ENCODE measurements at places on chromosomes 3 and 15.

DNA sequence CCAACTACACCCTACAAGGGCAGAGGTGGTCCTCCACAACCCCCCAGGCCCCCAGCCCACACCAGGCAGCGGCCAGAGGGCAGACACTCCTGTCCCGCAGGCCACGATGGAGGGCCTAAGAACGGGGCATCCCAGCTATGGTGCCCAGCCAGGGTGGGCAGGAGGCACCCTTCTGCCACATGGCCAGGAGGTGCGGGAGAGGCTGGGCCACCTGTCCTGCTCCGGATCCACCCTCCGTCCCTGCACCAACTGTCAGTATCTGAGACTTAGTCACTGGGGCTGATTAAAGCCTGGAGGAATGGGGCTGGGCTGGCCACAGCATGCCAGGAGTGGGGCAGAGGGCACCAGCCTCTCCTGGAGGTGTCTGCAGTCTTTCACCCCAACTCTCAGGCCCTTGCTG lies 37.9 kb downstream of the TNK2 start:
- DNase-seq = peak; percentile 64

DNA sequence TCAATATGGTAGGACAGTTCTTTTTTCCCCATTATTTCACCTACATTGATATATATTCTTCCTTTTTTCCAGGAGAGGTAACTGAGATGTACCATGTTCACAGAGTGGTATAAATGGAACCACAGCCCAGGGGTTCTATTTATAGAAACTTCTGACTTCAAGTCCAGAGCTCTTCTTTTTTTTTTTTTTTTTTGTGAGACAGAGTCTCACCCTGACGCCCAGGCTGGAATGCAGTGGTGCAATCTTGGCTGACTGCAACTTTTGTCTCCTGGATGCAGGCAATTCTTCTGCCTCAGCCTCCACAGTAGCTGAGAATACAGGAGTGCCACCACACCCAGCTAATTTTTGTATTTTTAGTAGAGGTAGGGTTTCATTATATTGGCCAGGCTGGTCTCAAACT lies 267.1 kb upstream of the TPRG1 start:
- DNase-seq = no peak

- peak; percentile 70 for DNase-seq
Measured at GRCh38 chr3:149273096-149273751, 51.6 kb upstream of the CP start.

- no peak for DNase-seq
Measured at GRCh38 chr15:34650177-34650576, 66.7 kb upstream of the GOLGA8B start.

DNA sequence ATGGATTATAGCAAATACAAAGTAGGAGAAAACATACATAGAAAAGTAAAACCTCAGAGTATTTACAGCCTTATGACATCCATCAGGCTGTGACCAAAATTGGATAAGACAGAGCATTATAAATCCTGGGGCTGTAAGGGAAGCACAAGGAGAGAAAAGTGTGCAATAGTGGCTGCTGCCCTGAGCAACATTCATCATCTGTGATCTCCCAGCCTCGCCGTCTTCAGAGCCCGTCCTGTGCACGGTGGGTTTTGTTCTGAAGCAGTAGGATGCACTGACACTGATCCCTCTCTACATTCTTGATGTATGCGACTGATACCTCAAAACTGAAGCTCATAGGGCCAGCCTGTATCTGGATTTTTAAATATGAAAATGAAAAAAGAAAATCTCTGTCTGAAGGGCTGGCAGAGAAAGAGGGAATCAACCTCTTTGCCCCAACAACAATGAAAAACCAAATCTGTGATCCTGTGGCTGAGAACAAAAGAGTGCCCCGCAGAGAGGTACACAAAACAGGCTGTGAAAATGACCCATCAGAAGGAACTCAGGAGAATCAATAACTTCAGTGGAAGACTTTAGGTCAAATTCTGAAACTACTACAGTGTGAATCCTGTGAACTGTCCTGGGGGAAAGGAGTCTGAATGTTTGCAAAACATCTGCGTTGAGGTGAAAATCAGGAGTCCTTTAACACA lies 8.2 kb upstream of the RTP4 start:
- DNase-seq = no peak

- no peak for DNase-seq
Measured at GRCh38 chr3:39134305-39134704, 19.1 kb downstream of the CSRNP1 start.

- no peak for DNase-seq
Measured at GRCh38 chr15:69661871-69662644, 209.4 kb downstream of the RPLP1 start.

GRCh38 chr15:80739919-80740318 lies 39.3 kb upstream of the CEMIP start:
- DNase-seq = no peak

DNA sequence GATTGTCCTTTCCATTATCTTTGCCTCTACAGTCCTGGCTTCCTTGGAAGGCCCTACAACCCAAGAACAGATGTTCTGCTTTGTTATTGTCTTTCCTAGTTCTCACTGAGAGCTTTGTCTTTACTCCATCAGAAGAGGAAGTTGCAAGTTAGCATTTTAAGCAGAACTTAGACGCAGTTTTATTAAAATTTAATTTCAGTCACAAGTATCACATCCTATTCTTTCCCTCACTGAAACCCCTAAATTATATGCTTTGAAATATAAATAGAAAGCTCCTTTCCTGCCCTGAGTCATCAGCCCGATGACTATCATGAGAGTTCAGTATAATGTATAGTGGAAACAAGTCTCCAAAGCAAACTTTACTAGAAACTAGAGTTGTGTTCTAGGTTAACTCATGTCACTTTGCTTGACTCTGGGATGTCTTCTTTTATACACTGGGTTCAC lies 291.2 kb upstream of the RBMS3 start:
- no peak for DNase-seq

- DNase-seq = no peak
Measured at GRCh38 chr3:37763309-37763708, 98.4 kb upstream of the CTDSPL start.

- DNase-seq = no peak
Measured at GRCh38 chr3:127484601-127485388, 105.7 kb downstream of the TPRA1 start.

- no peak for DNase-seq
Measured at GRCh38 chr15:84598250-84598649, 2.6 kb upstream of the ZSCAN2 start.

DNA sequence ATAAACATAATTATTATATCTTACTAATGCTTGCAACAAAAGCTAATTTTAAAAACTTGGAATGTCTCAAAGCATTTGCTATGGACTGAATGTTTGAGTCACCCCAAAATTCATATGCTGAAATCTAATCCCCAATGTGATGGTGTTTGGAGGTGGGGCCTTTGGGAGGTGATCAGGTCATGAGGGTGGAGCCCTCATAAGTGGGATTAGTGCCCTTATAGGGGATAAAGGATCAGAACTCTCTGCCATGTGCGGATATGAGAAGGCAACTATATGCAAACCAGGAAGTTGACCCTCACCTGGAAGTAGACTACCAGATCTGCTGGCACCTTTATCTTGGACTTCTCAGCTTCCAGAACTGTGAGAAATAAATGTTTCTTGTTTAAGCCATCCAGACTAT lies 137.7 kb downstream of the LIPC start:
- no peak for DNase-seq

DNA sequence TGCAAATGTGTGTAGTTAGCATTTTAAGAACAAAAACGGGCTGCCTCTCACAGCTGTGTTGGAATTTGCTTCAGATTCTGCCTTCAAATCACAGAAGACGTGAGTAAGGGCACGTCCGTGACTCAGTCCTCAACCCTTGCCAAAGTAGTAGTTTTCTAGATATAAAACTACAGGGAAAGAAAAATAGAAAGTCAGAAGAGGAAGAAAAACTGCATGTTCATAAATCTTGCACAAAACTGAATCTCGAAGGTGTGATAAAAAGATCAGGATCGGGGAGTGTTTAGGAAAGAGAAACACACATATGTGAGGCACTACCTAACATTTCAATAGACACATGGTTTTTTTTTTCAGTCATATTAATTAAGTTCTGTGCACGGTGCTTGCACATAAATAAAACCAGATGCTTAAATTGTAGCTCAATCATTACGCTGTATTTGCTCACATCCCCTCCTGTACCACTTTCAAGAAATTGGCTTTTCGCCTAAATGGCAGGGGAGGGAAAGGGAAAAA lies 71.7 kb downstream of the P3H2 start:
- no peak for DNase-seq

DNA sequence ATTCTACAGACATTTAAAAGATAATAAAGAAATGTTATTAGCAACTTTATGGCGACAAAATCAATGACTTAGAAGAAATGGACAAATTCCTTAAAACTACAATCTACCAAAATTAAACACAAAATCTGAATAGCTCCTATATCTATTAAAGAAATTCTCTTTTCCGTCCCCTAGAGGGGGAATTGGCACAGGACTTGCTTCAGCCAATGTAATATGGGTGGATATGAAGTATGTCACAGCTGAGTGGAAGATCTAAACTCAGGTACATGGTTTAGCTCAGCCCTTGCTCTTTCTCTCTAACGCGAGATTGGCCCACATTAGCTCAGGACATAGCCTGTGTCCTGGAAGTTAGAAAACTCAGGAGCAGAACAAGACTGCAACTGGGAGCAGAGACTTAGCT lies 79.3 kb downstream of the DNAH12 start:
- no peak for DNase-seq

GRCh38 chr3:88030210-88030609 lies 28.6 kb downstream of the CGGBP1 start:
- no peak for DNase-seq

GRCh38 chr15:38560456-38560926 lies 4.1 kb downstream of the RASGRP1 start:
- DNase-seq = no peak

- no peak for DNase-seq
Measured at GRCh38 chr3:123540285-123540684, 44.6 kb downstream of the HACD2 start.

DNA sequence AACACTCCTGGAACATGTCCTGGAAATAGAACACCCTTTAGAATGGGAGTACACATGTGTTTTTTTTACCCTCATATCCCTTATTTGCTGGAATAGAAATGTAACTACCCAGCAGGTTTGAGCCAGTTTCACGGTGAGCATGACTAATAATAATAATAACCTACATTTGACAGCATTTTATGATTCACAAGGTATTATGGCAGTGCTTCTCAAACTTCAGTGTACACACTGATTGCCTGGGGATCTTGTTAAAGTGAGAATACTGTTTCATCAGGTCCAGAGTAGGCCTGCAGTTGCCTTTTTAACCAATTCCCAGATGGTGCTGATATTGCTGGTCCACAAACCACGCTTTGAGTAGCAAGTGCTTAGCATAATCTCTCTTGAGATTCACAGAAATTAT lies 63.9 kb downstream of the NFKBIZ start:
- DNase-seq = no peak

GRCh38 chr3:194262176-194262924 lies 88.8 kb downstream of the CPN2 start:
- no peak for DNase-seq

DNA sequence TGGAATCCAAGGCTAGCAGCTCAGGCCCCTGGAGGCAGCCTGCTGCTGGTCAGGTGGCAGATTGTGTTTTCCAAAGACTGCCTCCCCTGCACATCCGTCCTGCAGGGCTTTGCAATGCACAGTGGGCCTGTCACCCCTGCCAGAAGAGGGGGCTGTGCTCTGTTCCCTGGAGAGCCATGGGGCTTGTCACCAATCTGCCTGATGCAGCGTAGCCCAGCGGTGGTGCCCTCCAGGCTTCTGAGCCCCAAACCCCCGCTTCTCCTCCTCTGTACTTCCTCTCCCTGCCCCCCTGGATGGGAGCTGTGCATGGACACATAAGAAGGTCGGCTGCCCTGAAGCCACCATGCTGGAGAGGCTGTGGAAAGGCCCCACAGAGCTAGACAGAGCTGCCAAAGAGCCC lies 10.0 kb upstream of the PLXNA1 start:
- DNase-seq = no peak

GRCh38 chr15:92570391-92570790 lies 85.2 kb downstream of the FAM174B start:
- no peak for DNase-seq

DNA sequence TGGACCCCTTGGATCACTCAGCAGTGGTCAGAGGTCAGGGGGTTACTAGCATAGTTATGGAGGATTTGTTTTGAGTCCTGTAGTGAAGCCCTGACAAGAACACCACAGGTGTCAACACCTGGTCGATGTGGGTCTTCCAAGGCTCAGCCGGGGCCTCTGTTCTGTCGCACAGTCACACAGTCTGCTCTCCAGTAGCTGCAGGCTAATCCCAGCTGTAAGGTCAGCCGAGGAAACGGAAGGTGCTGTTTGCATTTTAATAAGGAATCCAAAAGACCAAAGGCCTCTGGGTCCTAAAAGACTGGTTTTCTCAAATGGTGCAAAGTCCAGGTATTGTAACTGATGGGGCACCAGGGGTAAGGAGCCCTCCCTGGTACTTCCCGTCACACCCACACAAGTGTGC lies 71.7 kb downstream of the RPLP1 start:
- no peak for DNase-seq

Data from pancreas (tissue), 10 donors.